ENCODE measurements at places on chromosomes 16 and 17.

DNA sequence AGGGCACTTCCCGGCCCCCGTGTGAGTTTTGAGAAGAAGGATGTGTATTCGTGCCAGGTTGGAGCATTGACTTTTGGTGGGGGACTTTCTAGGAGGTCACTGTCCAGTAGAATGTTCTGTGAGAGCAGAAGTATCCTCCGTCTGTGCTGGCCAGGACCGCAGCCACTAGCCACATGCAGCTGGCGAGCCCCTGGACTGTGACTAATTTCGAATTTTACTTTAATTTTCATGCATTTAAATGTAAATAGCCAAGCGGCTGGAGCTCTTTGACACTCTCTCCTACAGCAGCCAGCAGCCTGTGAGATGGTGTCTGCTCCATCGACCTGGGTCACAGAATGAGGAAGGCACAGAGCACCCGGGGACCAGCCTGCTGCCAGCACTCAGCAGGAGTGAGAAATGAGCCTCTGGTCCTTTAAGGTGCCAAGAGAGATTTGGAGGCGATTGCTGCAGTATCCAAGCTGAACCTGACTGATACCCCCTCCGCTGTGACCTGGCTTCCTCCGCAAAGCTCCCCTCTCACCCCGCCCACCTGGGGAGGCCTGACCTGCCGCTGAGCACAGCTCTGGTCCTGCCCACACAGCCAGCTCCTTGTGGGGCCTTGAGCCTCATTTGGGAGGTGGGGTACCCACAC lies 7.8 kb downstream of the ATP2A3 start:
- DNase-seq: no peak

DNA sequence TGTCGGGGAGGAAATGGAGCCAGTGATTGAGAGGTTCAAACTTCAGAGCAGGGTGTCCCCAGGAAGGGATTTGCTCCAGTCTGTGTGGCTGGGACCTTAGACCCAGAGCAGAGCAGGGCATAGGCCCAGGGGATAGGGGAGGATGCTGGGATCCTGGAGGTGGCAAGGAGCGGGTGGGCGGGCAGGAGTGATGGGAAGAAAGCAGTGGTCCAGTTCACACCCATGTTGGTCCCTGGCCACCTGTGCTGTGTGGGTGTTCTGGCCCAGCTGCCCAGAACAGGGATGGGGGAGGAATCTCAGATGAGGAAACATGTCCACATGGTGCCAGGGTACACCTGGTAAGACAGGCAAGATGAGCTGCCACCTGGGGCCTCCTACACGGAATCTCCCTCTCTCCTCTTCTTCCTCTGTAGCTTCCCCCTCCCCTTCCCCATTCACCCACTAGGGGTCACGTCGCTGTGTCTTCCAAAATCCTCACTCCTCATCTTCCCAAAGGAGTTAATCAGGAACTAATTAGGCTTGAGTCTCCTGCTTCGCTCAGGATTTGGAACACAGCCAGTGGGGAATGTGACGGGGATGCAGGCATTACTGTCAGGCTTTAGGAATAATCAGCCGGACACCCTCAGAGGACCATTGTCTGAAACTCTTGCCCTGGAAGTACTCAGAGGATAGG lies 2.3 kb downstream of the BEAN1 start:
- DNase-seq: no peak

DNA sequence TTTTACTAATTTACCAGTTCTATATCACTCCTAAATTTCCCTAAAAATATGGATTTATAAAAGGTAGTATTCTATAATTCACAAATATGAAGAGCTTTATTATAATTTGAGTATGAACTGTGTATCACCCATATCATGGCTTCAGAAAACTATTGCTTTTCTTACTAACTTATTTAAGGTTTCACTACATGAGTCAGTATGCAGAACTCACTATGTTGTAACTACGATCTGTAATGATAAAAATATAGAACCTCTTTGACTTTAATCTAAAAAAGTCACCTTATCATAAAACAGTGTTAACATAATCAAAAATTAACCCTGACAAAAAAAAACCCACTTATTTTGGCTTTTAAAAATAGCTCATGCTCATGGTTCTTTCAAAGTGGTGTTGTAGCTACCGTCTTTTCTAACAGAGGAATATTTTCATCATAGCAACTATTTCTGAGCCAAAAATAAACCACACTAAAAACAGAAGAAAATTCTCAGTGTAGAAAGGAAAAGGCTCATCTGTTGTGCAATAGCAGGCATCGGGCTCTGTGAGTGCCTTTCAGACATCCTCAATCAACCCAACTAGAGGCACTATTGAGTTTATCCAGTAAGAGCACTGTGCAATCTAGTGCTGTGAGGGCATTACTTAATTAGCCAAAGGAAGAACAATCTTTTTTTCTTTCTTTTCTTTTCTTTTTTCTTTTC lies 42.1 kb downstream of the ITGAM start:
- DNase-seq: no peak

- no peak for DNase-seq
Measured at GRCh38 chr16:64312980-64313379, 808.9 kb downstream of the CDH11 start.

GRCh38 chr17:37607637-37608331 lies 1.4 kb downstream of the SYNRG start:
- DNase-seq: no peak

DNA sequence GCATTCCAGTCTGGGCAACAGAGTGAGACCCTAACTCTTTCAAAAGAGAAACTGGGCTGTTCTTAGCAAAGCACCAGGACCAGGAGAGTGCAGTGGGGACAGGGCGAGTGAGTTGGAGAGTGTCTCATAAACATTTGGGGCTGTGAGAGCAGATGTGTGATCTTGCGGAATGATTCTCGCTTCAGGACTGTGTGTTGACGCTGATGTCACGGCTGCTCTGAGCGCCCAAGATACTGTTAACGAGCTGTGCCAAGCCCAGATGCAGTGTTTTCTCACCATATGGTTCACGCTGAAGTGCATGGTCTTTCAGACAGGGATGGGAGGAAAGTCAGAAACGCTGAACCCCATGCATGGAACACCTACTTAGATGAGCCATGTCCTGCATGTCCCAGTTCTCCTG lies 438.2 kb downstream of the HS3ST4 start:
- DNase-seq: no peak

- no peak for DNase-seq
Measured at GRCh38 chr17:77128896-77129567, 11.7 kb upstream of the SEC14L1 start.

DNA sequence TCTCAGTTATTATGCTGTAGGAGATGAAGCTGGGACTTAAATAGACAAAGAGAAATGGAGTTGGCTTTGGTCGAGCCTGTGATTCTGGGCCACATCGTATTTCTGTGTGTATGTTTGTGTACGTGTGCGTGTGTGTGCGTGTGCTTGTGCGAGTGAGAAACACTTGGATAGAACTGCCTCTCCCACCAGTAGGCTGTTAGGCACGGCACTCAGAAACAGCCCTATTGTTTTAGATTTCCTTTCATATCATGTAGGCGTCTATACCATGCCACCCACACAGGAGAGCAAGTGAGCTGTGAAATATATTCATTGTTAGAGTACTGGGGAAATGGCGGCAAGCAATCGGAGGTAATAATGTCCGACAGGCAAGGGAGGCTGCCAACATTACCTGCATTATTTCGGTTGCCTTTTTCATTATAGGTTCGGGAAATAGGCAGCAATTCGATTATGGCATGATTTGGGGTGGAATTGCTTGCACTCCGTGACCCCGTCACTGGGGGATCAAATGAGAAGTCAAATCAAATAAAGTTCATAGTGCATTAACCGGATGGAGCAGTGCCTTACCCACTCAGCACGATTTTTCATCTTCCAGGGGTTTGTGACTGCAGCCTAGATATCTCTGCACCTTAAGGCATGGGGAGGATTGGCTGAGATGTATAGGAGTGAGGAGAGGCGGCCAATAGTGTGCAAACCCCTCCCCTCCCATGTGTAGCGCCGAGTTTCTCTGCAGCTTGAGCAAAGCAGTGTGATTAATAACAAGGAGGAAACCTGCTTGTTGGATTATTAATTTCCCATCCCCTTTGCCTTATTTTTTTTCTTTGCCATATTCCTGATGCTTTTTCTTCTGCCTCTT lies 89.6 kb downstream of the RBFOX1 start:
- DNase-seq: no peak

DNA sequence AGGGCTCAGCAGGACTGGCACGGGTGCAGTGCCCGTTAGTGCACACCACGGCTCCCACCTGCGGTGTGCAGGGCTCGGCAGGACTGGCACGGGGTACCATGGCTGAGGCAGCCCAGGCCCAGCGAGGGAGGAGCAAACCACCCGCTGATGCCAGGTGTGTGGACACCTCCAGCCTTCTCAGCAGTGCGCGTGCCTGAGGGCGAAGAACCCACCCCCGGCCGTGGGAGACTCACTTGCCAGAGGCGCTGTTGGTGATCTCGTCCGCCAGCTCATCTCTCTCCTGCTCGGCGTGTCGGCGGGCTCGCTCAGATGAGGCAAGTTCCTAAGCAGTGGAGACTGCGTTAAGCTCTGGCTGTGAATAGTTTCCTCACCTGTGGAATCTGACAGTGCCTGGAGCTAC lies 45.4 kb downstream of the NDEL1 start:
- DNase-seq: no peak

- no peak for DNase-seq
Measured at GRCh38 chr16:48546774-48547173, 63.2 kb downstream of the N4BP1 start.

DNA sequence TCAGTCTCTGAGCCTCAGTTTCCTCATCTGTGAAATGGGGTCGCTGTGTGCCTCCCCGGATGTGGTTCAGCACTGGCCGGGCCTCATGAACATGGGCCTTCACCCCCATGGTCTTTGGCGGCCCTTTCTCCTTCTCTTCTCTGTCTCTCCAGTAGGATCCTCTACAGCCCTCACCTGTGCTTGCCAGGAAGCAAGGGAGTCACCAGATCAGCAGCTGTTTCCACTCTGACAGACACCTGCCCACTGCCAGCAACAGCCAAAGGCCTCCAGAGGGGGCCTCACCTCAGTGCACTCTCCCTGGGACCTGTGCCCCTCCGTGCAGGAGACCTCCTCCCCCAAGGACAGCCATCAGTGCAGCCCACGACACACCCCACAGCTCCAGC lies 89.4 kb downstream of the C16orf78 start:
- no peak for DNase-seq

GRCh38 chr17:45833920-45834319 lies 10.8 kb upstream of the SPPL2C start:
- no peak for DNase-seq

- DNase-seq: no peak
Measured at GRCh38 chr17:58324409-58325288, 3.9 kb downstream of the TSPOAP1 start.

- no peak for DNase-seq
Measured at GRCh38 chr17:66135219-66135618, 56.7 kb downstream of the CEP112 start.

- DNase-seq: no peak
Measured at GRCh38 chr17:82053130-82053529, 1.4 kb downstream of the GPS1 start.

DNA sequence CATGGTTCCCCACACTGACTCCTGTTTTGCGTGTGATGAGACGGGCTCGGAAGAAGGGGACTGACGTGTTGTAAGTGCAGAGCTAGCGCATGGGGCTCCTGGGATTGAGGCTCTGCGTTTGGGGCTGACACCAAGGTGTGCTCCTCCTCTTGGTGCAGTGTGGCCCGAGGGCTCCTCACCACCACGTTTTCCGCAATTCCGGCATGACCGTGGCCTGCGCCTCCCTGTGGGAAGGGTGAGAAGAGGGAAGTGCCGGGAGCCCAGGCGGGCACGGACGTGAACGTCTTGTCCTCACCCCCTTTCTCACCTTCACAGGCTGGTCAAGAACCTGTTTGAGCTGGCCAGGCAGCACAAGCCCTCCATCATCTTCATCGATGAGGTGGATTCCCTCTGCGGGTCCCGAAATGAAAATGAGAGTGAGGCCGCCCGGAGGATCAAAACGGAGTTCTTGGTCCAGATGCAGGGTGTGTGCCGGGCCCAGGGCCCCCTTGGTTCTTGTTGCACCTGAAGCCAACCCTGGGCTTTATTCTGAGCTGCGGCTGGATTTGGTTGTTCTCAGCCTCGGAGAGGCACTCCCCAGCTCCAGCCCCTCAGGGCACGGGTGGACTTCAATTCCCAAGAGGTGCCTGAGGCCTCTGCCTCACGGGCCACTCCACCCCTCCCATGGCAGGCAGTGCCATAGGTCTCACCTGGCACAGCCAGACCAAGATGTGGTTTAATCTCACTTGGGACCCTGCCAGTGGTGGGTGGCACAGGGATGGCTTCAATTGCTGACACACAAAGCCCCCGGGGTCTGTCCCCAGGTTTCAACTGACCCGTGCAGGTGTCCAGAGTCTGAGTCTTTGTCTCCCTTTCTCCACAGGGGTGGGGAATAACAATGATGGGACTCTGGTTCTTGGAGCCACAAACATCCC lies 8.9 kb downstream of the VPS4A start:
- no peak for DNase-seq

- no peak for DNase-seq
Measured at GRCh38 chr17:27598337-27599050, 32.5 kb upstream of the LGALS9 start.

GRCh38 chr16:84412262-84412661 lies 43.9 kb downstream of the ATP2C2 start:
- no peak for DNase-seq

- no peak for DNase-seq
Measured at GRCh38 chr17:76827736-76828135, 40.5 kb upstream of the MGAT5B start.

DNA sequence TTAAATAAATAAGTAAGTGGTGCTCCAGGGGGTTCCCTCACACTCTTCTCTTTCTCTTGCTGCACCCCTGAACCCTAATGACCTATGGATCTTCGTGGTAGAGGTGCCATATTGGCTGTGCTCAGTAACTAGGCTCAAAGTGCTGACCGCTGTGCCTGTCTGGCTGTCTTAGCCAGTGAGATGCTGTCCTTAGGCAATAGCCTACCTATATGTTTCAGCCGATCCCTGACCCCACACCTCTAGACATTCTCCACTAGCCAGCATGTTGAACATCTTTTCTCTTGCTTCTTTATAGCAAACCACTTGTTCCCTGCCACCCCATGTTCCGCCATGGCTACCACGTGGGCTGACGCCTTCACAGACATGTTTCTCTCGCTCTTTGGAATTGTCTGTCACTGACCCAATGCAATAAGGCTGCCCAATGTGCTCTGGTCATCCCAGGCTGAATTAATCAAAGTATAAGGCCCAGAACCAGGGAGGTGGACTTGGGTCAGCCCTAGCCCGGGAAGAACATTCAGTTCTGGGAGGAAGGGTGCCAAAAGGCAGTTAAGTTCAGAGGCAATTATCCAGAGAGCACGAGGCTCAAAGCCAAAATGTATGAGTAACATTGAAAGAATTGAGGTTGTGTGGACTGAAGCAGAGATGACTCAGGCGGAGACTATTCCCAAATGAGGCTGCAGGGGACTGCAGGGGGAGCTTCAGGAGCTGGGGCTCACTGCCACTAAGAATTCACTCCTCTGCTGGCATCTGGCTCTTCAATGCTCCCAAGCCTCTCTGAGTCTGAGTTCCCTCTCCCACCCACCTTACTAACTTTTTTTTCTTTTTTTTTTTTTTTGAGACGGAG lies 28.7 kb upstream of the TNRC6A start:
- DNase-seq: peak; percentile 30

GRCh38 chr16:50528820-50529219 lies 19.4 kb upstream of the NKD1 start:
- DNase-seq: no peak
